ENCODE measurements at places on chromosomes 12 and 14. TPM values are rescaled to one million over a fixed set of nuclear protein-coding genes. Genes with fewer than 3 reads are reported as not detected.

DNA sequence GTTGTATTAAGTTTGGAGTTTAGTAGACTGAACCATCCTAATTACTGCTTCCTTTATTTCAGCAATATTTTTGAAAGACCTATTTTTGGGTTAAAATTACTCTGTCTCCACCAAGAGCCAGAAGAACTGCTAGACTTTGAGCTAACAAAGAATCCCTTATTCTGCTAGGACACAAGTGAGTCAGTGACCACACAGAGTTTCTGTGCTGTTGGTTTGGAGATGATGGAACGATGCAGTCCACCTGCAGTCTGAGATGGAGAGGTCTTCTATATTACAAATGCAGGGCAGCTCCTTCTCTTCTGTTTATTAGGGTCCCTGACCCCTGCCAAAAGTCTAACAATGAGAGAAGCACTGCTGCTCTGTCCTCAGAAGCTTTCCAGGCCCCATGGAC lies 6.7 kb upstream of the STXBP6 start:
- no peak for DNase-seq

DNA sequence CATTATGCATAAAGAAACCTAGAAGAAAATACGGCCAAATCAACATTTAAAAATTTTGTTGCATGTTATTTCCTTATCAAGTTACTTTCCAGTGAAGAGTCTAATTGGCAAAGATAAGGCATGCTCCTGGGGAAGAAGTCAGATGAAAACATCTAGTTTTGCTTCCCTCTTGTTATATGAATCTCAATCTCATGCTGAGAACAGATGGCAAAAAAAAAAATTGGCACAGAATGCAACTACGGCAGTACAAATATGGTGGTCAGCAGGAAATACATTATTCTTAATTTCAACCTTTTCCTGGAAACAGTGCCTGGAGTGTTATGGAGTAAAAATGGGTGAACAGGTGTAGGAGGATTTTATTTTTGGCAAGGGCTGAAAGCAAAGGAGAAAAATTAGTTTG lies 32.8 kb downstream of the HECTD4 start:
- no peak for DNase-seq

DNA sequence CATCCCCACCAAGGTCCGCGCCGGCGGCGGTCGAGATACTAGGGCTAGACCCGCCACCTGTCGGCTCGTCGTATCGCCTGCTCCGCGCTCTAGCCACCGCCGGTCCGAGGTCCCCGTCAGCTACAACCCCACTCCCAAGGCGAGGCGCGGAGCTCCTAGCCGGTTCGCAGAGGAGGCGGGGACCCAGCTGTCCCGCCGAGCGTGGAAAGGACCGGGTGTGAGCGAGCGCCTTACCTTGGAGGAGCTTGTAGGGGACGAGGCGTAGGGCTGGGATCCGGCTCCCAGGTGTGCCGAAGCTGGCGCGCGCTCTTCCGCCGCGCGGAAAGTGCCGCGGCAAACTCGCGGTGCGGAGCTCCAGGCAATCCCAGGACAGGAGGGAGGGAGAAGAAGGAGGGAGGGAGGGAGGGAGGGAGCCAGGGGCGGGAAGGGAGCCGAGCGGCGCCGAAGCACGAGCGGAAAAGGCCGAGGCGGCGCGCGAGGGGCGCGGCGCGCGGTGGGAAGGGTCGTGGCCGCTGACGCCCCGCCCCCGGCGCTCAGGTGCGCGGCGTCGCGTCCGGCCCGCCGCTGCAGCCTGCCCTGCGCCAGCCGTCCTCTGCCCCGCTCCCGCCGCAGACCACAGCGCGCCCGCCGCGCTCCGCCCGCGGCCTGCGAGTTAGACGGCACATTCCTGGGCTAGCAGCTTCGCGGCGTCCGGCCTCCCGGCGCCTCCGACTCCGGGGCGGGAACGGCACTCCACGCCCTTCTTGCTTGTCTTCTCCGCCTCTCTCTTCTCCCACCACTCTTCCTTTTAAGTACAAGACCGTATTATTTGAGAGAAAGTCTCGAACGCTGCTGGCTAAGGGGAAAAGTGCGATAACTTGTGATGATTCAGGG lies at the start of gene PAWR:
Gene PAWR, minus strand, starts transcription at position 327 of the 873 bp plus-strand sequence. CDS start 720 bp downstream, outside the sequence.
- peak; percentile 71 for DNase-seq

- no peak for DNase-seq
These were observed 193.1 kb upstream of the FSCB start for GRCh38 chr14:44700184-44700583.

- no peak for DNase-seq
These were observed 102.4 kb upstream of the E2F7 start for GRCh38 chr12:77167801-77168200.

MYH6 gene
- total RNA-seq: 0.07 TPM

DNA sequence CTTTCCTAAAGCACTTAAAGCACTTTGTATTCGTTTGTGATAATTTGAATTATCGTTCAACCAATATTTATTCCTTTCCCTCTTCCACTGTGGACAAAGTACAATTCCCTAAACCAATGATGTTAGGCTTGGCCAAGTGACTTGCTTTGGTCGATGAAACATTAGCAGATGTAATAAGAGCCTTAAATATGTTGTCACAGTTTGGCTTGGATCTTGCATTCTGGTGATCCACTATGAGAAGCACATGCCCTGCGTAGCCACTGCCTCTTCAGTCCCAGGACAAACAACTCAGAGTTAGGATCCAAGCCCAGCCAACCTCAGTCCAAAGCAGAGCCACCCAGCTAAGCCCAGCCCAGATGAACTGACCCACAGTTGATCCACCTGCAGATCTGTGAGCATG lies 8.4 kb upstream of the C12orf75 start:
- DNase-seq: no peak

NOC4L gene
- total RNA-seq: 17.8 TPM

- DNase-seq: peak; percentile 49
These were observed 26.5 kb upstream of the TAMALIN start for GRCh38 chr12:51980051-51980808.

- no peak for DNase-seq
These were observed 29.7 kb upstream of the NR2C1 start for GRCh38 chr12:95102916-95103671.

DNA sequence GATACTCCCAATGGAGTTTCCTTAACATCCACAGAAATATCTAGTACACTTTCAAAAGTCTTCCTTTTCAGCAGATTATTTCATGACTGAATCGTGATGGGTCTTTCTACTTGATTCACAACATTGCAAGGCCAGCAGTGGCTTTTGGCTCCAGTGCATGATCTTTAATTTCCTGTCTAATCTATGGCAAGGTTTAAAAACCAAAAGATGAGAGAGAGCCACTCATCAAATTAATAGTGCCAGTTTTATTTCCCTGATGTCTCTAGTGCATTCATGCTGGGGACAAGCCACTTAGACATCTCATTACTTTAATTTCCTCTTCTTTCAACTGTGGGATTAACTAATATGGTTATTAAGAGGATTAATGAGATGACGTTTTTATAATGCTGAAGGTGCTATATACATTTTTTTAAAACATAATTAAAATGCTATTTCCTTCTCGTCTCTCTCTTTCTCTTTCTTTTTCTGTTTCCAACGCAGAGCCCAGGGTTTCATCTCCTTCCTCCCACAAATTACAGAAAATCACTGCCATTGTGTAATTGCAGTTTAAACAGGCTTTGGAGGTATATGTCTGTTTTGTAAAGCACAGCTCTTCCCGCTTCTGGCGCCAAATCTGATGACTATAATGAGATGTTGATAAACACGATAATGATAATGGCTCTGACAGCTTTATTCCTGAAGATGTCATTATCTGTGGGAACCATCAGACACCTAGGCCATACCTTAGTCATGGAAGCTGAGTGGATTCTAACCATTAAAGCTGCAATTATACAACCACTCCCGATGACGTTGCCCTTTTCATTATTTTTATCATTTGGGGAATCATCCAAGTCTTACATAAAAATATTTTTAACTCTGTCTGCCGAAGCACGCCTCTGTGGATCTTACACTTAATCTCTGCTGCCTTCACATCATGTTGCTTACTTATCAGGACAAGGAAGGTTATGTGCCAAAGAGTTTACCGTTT lies 103.1 kb upstream of the PPM1H start:
- no peak for DNase-seq

VWF gene
- total RNA-seq: 159 TPM

ARHGAP9 gene
- 4.2 TPM for total RNA-seq

Data from ovary (tissue), 10 donors.